ENCODE measurements at places on chromosomes 6 and 20.
A peak's percentile ranks its signal among the peaks of the same experiment; 100 is the strongest.

DNA sequence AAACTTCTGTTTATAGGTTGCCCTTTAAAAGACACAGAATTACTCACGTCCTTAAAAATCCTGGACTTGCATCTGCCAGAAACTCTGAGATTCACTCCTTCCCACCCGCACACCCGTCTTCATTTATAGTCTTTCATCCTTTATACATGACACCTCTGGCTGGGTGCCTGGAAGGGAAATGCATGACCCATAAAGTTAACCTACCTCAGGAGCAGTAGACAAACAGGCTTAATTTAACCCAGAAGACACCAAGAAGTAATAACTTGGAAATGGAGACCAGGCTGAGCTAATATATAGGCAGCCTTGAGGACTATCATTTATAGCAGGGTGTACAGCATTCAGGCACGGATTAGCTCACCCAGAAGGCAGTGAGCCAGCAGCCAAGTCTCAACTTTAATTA is 429.0 kb upstream of the NRSN1 start:
- no peak for DNase-seq

- DNase-seq = no peak
Observed at GRCh38 chr6:52125139-52125538, 37.7 kb upstream of the PKHD1 start.

- DNase-seq = no peak
Observed at GRCh38 chr6:53310771-53311585, 37.8 kb downstream of the ELOVL5 start.

GRCh38 chr6:128882991-128883611 is at the start of gene LAMA2:
TSS of gene LAMA2 (plus strand) at chr6:128883138. CDS start at chr6:128883246, 108 bp downstream.
- peak; percentile 70 for DNase-seq

GRCh38 chr20:41091927-41092326 is 45.4 kb upstream of the PLCG1 start:
- no peak for DNase-seq

DNA sequence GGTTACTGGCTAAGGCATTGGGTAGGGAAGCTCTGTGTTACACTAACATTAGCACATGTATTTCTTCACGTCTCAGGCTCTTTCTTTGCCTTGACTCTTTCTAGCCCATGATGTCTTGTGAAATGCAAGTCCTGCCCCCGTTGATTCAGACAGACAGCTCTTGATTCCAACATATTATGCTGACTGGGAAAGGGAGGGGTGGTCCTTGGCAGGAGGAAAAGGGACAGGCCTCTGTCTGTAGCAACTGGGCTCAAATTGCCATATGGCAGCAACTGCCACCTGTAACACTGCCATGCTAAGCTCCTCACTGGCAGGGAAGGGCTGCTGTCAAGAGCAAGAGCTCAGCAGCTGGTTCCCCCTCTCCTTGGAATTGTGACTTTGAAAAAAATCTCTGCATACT is 5.7 kb upstream of the KCNK15 start:
- peak; percentile 94 for DNase-seq

GRCh38 chr6:108560463-108561308 is at the start of gene FOXO3:
TSS of gene FOXO3 (plus strand) at chr6:108560917. CDS start at chr6:108561209, 292 bp downstream.
- peak; percentile 64 for DNase-seq

DNA sequence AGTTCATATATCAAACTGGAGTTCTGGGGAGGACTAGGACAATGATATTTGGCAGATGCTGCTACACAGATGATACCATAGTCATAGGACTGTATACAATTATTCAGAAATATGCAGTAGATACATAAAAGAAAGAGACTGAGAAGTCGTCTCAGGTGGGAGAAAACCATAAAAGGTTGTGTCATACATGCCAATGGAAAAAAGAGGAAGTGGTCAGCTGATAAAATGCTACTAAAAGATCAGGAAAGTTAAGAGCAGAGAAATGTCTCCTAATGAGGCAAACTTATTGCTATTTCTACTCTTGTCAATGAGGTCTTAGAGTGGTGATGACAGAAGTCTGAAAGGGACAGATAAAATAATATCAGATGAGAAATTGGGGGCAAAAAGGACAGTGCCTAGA is 407.6 kb downstream of the COL12A1 start:
- DNase-seq = no peak

- DNase-seq = no peak
Observed at GRCh38 chr6:130393306-130393705, 27.5 kb downstream of the TMEM200A start.

DNA sequence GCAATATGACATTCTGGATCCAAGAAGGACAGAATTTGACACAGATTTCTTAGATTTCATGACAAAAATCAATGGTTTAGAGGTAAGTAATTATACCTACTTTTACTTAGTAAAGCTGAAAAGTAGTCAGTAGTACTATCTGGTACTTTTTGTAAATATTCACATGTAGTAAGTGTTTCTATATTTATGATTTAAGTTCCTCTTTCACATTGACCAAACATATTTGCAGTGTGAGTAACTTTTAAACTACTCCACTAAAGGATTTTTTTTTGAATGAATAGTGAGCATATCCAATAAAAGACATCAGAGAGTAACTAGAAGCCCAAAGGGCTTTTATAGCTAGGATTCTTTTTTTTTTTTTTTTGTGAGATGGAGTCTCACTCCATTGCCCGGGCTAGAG is 60.8 kb downstream of the DNAH8 start:
- no peak for DNase-seq

- DNase-seq = no peak
Observed at GRCh38 chr20:15763366-15763765, 809.9 kb downstream of the KIF16B start.

DNA sequence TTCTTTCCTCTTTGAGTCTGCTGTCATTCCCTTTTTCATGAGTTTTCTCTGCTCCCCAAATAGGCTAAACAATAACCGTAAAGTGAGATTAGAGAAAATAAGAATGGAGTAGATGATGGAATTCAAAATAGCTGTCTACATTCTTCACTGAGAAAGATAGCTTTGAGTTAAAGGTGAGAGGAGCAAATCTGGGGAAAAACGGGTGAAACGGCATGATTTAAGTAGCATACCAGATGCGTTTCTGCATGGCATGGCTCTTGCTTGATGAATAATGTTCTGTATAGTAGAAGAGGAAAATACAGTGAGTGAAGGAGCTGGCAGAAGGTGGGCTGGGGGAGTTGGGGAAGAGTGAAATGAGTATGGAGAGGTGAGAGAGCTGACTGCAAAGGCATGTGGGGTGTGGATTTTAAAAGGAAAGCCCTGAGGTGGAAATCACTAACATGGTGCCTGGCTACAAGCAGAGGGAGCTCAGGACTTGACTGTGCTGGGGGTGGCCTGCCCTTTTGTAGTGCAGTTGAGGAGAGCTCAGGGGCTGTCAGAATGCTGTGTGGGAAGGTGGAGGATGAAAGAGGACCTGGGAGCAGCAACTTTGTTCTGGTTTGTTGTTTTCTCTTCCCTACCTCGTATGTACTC is 8.8 kb downstream of the BICRAL start:
- no peak for DNase-seq

DNA sequence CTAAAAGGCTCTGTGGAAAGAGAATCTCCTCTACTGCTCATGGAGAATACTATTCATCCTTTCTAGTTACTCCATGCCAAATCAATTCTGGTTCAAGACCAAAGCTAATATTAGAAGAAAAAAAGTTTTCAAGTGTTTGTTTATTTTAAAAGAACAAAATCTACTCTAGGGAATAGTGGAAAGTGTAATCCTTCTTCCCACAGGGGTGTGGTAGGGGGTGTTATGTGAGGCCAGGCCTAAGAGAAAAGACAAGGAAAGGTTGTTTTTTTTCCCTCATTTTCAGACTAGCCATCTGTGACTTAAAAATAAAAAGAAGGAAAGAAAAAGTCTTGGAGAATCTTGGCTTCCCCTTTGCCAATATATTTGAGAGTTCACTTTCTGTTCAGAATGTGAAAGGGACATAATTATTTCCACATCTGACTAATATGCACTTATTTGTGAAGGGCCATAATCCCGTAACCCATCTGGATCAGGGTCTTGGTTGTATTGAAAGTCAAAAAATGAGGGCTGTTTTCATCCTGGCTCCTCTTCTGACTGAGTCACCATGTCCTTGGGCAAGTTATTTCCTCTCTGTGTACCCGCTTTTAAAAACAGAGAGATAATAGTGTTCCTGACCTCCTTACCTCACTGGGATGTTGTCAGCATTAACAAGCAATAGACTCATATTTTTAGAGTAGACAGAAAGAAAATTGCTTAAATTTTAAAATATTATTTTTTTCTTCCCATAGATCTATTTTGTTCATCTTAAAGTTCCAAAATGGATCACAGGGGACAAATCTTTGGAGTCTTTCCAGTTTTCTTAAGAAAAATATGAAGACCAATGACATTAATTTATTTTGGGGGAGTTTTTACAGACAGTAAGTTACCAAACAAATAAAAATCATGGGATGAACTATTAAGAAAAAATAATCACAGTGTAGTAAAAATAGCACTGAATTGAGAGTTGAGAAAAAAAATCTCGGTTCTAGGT is 233.7 kb downstream of the IBTK start:
- DNase-seq = peak; percentile 65

GRCh38 chr6:44367681-44368080 is 19.8 kb upstream of the CDC5L start:
- DNase-seq = no peak

DNA sequence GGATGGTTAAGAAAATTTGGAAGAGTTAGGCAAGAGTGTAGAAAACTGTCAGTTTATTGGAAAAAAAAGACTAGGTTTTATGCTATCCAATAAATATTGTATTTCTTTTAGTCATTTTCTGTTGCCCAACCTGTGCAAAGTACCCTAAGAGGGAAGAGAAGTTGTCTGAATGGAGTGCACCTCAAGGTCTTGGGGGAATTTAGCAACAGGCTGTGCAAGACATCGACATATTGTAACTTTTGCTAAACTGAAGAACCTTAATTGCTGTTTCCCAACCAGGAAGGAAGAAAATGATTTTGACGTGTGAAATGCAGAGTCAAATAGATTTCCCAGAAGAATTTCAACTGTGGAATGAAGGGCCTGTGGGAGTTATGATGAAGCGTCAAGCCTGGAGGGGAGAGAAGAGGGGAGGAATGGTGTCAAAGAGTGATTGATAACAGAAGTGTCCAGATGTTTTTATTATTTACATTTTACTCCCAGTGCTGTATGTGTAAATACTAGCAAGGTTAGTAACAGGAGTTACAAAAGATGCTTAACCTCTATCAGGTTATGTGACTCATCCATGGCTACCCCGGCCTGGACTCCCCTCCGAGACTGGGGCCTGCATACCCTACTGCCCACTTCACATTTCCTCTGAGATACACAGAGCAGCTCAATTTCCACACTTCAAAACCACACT is 246.8 kb downstream of the MYLK4 start:
- no peak for DNase-seq

DNA sequence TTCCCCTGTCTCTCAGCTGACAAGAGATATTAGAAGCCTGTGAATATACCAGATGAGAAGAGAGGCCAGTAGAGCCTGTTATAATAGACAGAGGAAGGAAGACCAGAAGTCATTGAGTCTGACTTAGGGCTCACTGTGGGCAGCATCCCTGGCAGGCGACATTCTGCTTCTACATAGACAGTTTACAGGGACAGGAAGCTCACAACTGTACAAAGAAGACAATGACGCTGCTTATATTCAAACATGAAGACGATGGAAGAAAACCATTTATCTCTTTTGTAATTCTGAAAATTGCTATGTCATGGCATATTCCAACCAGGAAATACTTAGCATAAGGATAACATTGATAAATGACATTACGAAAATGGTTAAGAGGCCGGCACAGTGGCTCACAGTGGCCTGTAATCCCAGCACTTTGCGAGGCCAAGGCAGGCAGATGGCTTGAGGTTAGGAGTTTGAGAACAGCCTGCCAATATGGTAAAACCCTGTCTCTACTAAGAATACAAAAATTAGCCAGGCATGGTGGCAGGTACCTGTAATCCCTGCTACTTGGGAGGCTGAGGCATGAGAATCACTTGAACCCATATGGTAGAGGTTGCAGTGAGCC is 170.9 kb downstream of the UBE3D start:
- no peak for DNase-seq

DNA sequence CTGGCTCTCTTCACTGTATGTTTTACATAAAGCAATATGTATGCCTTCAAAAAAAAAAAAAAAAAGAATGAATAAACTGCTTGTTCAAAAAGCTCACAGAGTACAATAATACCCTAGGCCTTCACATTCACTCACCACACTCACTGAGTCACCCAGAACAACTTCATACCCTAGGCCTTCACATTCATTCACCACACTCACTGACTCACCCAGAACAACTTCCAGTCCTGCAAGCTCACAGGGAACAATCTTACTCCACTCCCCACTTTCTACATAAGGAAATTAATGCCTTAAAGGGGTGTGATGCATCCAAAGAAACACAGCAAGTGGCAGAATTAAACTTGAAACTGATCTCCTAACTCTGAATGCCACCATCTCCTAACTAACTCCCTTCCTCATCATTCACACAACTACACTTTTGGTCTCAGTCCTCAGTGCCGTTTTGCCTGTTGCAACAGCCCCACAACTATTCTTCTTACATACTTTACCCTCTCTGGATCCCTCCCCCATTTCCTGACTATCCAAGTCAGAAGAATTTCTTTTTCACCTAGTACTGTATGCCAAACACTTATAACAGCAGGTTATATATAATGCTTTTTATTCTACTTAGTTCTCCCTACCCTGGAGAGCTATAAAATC is 34.2 kb downstream of the NHSL1 start:
- no peak for DNase-seq

DNA sequence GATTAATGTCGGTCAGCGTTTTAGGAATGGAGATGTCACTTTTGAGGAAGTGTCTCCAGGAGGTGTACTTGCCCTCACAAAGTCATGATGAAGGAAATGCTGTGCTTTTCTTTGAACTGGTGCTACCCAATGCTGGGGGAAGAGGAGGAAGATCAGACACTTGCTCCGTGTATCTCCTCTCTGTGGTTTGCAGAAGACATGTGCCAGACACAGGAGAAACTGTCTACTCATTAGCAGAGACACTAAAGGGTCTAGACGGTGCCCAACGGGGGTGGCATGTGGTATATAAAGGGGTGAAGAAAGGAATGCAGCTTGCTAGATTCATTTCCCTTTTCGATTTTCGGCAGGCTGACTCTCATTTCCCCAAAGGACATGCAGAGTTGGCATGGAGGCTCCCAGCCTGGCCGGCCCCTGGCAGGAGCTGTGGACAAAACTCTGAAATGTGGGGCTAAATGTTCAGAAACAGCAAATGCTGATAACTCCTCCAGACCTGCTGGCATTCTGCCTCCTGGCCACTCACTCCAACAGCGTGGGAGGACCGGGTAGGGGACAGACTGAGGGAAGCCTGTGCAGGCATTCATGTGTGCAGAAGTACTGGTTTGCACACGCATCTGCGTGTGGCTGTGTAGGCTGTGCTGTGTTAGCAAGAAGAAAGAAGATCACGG is 59.6 kb upstream of the QKI start:
- DNase-seq = no peak
